ENCODE measurements at places on chromosomes 2 and 18. TPM values are rescaled to one million over a fixed set of nuclear protein-coding genes. Genes with fewer than 3 reads are reported as not detected.

DCC gene
- total RNA-seq: 24.1 TPM

EFEMP1 gene
- 0.94 TPM for total RNA-seq

ARHGAP28 gene
- total RNA-seq: 17.5 TPM

NEB gene
- total RNA-seq: 2.5 TPM

VIT gene
- 0.31 TPM for total RNA-seq

STAT4 gene
- total RNA-seq: 6.3 TPM

KLHL14 gene
- 33.8 TPM for total RNA-seq

WNT10A gene
- total RNA-seq: not detected

FSHR gene
- total RNA-seq: not detected

FAM136A gene
- total RNA-seq: 26.9 TPM

SCG2 gene
- total RNA-seq: 50.7 TPM

UGT1A3 gene
- total RNA-seq: not detected

DNAH6 gene
- 10.6 TPM for total RNA-seq

All from parietal lobe (tissue), 2 donors.